ENCODE measurements at places on chromosomes 16 and 17.

DNA sequence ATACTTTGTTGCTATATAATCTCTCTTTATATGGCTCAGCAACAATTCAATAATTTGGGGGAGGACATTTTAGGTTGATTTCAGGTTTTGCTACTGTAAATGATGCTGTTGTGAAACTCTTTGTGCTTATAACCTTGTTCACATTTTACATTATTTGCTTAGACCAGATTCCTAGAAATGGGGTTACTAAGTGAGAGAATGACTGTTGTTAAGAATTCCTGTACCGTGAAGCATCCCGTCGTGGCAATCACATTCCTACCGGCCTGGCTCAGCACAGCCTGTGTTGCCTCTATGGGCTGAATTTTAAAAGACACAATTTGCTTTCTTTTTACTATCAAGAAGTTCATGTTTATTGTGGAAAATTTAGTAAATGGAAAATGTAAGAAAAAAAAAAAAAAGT lies 31.4 kb downstream of the B9D1 start:
- peak; percentile 69 for DNase-seq

DNA sequence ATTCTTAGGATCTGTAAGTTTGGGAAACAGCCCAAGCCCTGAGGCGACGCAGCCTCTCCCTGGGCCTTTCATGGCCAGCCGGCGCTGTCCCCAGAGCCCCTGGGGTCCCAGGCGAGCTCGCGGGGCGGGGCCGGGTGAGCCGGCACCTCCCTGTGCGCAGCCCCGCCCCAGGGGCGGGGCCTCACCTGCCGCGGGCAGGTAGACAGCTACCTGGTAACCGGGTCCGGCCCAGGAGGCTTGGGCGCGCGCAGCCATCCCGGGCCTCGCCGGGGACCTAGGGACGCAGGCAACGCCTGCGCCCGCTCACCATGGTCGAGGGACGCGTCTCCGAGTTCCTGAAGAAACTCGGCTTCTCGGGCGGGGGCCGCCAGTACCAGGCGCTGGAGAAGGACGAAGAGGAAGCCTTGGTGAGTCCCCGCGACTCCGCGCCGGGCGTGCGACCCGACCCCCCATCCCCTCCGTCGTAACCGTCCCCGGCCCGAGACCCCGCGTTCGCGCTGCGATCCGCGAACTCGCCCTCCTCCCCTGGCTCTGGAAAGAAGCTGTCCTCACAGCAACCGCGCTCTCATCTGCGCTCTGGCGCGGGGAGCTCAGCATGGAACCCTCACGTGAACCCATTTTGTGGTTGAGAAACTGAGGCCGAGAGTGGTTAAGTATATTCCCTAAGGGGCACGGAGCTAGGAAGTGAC lies at the start of gene ATP2C2:
ATP2C2 (plus strand) TSS at position 231 of the 689 bp plus-strand sequence; CDS start at position 309, 78 bp downstream.
- no peak for DNase-seq

GRCh38 chr17:527247-527646 lies 174.6 kb upstream of the RPH3AL start:
- peak; percentile 61 for DNase-seq

DNA sequence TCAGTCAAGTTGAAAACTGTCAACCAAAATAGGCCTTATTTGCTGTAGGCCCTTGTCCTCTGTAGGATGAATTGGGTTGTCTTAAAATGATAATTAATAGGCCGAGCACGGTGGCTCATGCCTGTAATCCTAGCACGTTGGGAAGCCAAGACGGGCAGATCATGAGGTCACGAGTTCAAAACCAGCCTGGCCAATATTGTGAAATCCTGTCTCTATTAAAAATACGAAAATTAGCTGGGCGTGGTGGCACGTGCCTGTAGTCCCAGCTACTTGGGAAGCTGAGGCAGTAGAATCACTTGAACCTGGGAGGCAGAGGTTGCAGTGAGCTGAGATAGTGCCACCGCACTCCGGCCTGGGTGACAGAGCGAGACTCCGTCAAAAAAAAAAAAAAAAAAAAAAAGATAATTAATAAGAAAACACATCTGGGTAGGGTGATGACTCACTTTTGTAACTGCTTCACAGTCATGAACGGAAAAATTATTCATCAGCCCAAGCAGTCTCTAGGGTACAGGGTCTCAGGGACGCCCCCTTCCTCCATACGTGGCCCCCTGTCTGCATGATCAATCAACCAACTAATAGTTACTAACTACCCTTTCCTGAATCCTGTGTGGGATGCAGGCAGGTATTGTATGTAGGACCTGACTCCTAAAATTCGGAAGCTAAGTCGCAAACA lies 137.0 kb upstream of the RCVRN start:
- DNase-seq, result no peak

DNA sequence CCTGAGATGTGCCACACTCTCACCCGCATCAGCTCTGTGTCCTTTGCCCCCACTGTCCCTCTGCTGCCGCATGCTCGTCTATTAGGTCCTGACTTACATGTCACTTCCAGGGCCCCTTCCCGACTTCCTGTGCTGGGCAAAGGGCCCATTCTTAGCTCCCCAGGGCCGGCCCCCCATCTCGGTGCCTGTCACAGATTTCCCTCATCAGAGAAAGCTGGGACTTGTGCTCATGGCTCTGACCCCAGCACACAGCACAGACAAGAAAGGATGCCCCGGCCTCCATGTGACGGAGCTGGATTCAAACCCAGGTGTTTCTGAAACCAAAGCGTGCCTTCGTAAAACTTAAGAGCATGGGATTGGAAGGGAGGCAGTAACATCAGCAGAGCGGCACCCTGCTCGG lies 5.9 kb upstream of the MAPK7 start:
- DNase-seq, result no peak

GRCh38 chr17:4747847-4748246 lies 8.1 kb upstream of the CXCL16 start:
- no peak for DNase-seq

GRCh38 chr16:68752602-68753001 lies 15.5 kb downstream of the CDH1 start:
- DNase-seq, result no peak

- DNase-seq, result no peak
These were observed 39.2 kb upstream of the CBX4 start for GRCh38 chr17:79878329-79878947.

- DNase-seq, result no peak
These were observed 18.6 kb upstream of the CLTC start for GRCh38 chr17:59601130-59601529.

- no peak for DNase-seq
These were observed 621 bp downstream of the KCNJ2 start for GRCh38 chr17:70169709-70170597.

- no peak for DNase-seq
These were observed 3.3 kb downstream of the SLX4 start for GRCh38 chr16:3608069-3608468.

DNA sequence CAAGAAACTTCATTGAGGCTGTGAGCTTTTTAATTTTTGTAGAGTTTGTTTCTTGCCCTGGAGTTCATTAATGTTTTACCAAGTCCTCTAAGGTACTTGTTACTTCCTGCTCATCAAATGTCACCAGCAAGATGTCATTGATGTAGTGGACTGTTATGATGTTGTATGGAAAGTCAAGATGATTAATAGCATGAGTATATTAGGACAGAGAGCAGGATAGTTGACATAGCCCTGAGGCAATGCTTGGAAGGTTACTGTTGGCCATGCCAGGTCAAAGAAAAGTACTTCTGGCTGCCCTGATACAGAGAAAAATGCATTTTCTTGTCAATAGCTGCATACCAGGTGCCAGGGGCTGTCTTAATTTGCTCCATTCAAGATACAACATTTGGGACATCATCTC lies 6.7 kb downstream of the KRTAP1-5 start:
- DNase-seq, result no peak
